ENCODE measurements at places on chromosomes 2 and 18.

DNA sequence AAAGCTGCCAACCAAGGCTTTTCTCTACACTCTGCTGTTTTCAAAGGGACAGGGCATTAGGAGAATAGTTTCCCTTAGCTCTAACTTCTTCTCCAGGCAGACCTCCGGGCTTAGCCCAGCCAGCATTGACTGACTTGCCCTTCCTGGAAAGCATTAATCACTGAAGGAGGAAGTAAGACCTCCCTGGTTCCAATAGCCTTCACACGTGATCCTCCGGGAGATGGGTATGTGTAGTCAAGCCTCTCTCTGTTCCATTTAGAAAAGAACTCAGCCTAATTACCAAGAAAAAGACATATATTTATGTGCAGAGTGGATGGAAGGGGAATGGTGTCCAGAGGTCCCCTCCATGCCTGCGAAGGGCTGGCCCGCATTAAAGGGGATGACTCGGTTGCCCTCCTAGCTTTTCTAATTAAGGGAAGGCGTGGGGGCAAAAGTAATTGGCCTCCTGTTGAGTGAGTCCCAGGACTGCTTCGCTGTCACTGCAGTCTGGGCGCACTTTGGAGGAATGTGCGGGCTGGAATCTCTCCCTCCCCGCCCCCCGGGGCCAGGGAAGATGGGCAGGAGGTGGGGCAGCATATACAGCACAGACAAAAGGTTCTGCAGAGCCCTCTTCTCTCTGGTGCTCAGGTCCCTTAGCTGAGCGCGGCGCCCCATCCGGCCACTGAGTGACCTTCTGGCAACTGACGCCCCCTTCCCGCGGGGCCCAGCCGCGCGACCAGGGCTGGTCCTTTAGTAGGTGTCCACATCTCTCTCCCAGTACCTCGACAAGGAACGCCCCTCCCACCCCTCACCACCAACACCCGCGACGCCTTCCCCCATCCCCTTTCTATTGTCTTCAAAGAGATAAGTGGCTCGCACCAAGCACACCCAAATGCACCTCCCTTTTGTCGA, 686.0 kb downstream of the NRXN1 start:
- no peak for DNase-seq

- no peak for DNase-seq
These were observed 30.7 kb downstream of the BIN1 start for GRCh38 chr2:127076290-127076689.

- no peak for DNase-seq
These were observed 92.5 kb upstream of the LRATD1 start for GRCh38 chr2:14540015-14540414.

- DNase-seq = no peak
These were observed 212.0 kb upstream of the NABP1 start for GRCh38 chr2:191465766-191466420.

DNA sequence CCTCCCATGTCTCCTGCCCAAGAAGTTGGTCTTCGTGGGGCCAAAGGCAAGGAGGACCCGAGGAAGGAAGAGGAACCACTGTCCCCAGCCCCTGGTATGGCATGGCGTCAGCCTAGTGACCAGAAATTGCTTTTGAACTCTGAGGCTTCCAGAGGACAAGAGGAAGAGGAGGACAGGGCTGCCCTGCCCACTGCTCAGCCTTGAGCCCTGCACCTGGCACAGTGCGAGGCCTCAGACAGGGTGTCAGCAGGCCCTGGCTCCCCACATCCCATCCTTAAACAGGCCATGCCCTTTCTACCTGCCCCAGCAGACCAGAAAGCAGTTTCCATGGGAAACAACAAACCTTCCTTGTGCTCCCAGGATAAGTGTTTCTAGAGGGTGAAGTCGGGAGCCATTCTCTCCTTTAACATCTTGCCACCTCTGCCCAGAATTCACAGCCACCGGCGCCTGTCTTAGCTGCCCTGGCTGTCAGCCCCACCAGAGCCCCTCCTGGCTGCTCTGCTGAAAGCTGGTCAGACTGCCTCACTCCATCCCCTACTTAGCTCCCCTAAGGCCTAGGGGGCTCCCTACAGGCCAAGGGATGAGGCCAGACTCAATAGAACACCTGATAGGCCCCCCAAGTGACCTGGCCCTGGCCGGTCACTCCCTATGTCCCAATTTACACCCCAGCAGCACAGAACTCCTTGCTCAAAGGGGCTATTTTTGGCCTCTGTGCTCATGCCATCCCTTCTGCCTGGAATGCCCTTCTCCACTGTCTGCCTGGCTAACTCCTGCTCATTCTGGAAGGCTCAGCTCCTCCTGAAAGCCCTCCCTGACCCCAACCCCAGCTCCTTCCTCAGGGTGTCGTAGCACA, 20.6 kb downstream of the ATOH8 start:
- DNase-seq = no peak

DNA sequence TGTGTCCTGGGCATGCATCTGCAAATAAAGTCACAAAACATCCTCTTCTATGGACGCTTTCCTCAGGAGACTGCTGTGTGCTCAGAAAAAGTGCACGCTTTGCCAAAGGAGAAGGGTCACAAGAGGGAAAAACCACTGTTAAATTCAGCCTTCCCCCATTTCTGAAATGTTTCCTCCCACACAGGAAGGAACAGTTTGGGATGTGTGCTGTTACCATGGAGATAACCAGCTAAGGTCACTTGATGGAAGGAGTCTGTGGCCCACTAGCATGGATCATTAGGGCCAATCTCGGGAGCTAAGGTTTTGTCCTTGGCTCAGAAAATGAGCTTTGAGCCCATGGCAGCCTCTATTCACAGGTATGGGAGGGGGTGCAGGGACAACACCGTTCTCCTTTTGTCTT, 5.6 kb downstream of the KCNE4 start:
- DNase-seq = no peak

DNA sequence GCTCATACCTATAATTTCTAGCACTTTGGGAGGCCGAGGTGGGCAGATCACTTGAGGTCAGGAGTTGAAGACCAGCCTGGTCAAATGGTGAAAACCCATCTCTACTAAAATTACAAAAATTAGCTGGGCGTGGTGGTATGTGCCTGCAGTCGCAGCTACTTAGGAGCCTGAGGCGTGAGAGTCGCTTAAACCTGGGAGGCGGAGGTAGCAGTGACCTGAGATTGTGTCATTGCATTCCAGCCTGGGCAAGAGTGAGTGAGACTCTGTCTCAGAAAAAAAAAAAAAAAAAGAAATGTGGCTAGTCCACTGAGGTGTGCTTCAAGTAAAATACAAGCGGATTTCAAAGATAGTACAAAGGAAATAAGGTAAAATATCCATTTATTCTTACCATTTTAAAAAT, 46.2 kb downstream of the RBKS start:
- DNase-seq = no peak

GRCh38 chr2:27150639-27151230, 1.9 kb downstream of the TCF23 start:
- no peak for DNase-seq

DNA sequence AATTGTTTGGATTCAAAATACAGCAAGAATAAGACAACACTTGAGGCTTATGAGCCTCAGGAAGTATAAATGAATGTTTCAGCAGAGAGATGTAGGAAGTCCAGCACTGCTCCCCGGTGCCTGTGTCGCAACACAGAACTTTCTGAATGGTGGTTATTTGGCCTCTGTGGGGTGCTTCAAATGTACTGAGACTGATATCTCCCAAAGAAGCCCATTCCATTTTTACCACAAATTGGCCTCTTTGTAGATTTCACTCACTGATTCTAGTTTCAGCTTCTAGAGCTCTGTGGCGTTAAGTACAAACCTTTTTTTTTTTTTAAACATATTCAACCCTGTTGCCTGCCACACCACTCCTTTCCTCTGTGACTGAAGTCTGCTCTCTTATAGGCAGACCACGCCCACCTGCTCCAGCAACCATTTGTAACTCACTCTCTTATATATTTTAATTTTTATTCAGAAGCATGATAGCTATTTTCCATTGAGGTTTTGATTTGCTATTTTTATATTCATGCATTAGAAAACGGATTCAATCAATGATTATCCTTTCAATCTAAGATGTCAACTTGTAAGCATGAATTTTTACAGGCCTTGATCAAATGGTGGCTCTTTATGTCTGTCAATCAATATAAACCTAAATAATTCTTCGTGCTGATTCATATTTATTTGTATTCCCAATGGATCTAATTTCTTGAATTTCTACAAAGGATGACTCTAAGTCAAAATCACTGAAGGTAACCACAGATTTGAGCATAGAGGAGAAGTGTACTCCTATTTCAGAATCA, 277.1 kb upstream of the CCDC68 start:
- DNase-seq = no peak

GRCh38 chr2:239979243-239980023, 45.7 kb downstream of the NDUFA10 start:
- DNase-seq = no peak

DNA sequence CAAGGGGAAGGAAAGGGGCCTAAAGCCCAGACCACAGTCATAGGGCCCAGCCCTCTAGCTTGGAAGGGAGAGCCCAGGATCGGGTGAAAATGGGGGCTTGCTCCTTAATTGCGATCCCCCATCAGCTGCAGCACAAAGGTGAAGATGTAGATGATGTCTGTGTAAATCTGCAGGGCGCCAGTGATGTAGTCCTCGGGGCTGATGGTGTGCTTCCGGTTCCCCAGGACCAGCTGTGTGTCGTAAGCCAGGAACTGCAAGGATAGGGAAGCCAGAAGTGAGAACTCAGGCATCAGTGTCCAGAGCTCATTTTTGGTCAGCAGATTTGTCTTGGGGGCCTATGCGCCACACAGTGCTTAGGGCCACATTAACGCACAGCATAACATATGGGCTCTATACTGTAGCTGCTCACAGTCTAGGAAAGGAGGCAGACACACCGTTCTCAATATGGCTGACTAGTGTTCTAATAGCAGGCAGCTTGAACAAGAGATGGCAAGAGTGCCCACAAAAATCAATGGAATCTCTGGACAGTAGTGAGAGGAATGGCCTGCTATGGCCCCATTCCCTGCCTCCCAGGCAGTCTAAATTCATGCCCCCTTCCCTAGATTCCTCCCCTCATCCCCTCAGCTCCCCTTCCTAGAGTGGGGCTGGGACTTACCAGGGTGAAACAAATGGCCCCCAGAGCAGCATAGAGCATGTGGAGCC, 5.2 kb downstream of the PNKD start:
- no peak for DNase-seq

- no peak for DNase-seq
These were observed 2.7 kb upstream of the FECH start for GRCh38 chr18:57589161-57589560.

GRCh38 chr2:148184976-148185375, 164.1 kb downstream of the MBD5 start:
- no peak for DNase-seq

- DNase-seq = no peak
These were observed 126.1 kb downstream of the THADA start for GRCh38 chr2:43469713-43470112.

DNA sequence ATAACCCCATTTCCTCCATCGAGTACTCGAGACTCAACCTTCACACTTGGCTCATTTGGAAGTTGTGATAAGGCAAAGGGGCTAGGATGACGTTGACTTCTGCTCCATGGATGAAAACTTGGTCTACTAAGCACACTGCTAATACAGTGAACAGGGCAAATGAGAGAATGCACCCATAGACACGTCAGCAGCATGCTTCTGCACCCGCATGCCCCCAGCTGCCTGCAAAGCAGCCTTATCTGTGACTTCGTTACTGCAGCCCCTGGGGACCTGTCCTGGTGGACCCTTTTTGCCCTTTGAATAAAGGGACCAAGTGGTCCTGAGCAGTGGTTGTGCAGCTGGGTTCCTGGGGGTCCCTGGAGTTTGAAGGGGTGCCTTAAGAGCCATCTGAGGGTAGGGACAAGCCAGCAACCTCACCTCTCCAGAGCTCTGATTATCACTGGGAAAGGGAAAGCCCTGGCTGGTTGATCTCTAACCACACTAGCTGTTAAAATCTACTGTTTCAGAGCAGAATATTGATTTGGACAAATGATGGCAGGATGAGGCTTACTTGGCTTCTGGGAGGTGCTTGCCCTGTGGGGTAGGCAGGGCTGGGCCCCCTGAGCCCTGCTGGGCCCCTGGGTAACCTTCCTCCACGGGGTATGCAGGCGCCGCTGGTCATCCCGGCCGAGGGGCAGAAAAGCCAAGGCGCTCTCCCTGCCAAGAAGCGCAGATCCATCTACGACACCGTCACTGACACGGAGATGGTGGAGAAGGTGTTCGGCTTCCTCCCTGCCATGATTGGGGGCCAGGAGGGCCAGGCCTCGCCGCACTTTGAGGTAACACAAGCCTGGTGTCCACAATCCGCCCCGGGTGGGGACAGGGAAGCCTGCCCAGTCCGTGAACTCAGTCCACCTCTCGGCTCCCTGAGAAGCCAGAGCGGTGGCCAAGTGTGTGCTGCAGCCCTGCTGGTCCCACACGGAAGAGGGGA, 37.6 kb upstream of the GPR17 start:
- no peak for DNase-seq

DNA sequence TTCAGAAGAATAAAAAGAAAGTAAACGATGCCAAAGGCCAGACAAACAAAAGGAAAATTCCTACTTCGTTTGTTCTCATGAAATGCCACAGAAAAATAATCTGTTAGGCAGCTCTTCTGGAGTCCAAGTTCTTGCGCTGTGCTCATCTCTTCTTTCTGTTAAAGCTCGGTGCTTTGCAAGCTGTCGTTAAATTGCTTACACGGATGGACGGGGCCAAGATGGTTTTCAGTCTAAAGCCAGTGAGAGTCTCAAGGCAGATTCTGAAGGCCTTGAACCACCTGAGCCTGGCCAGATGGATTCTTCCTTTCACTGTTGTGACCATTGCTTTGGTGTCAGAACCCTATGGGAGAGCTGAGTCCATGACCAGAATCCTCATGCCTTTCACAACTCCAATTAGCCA, 97.6 kb upstream of the RMDN2 start:
- no peak for DNase-seq

DNA sequence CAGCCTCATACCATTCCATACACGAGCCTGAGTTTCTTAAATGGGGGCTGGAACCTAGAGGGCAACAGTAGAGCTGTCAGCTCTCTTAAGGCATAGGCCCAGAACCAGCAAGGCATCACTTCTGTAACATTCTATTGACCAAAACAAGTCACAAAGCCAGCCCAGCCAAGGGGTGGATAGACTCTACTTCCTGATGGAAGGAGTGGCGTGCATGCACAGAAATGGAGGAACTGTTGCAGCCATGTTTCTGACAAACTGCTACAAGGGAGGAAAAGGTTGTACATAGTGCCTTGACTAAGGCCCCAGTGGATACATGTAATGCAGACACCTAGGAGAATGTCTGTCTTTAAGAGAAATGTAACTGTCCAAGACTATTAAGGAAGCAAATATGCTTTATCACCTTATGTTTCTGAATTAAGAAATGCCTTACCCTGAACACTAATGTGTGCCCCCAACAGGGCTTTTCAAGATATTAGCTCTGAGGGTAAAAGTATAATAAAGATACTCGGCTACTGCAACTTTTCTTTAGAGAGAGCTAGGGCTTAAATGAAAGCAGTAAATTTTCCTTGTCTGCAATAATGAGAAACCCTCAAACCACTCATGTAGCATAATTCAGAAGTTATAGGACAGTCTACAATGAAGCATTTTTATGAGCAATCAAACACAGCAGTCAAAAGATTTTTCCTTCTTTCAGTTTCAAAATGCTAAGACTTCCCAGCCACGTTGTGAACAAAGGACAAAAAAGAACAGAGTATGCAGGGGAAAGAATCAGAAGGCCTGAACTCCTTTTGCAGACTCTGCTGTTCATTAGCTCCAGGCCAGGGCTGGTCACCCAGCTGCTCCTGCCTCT, 35.1 kb upstream of the CDC42EP3 start:
- DNase-seq = no peak
